ENCODE measurements at places on chromosomes 7 and 10.

DNA sequence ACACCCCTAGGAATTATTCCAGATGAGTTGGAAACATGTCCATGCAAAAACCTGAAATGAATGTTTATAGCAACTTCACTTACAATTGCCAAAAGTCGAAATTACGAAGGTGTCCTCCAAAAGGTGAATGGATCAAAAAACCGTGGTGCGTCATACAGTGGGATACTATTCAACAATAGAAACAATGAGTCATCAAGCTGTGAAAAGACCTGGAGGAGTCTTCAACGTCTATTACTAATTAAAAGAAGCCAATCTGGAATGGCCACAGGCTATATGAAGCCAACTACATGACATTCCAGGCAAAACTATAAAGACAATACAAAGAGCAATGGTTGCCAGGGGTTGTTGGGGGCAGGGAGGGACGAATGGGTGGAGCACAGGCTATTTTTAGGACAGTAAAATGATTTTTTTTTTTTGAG is 12.6 kb upstream of the PPP2R2D start:
- DNase-seq = peak; percentile 39

GRCh38 chr7:155739538-155740143 is 72.6 kb downstream of the SHH start:
- DNase-seq = no peak

- DNase-seq = no peak
These were observed 17.2 kb upstream of the MEOX2 start for GRCh38 chr7:15703732-15704131.

GRCh38 chr10:93671042-93671441 is 31.4 kb downstream of the FRA10AC1 start:
- DNase-seq = no peak

- DNase-seq = peak; percentile 95
These were observed 163.7 kb downstream of the SRPK2 start for GRCh38 chr7:105224884-105225651.

- DNase-seq = no peak
These were observed 203.7 kb downstream of the ARHGAP21 start for GRCh38 chr10:24519950-24520349.

GRCh38 chr7:8363407-8364015 is 69.9 kb upstream of the NXPH1 start:
- DNase-seq = no peak

DNA sequence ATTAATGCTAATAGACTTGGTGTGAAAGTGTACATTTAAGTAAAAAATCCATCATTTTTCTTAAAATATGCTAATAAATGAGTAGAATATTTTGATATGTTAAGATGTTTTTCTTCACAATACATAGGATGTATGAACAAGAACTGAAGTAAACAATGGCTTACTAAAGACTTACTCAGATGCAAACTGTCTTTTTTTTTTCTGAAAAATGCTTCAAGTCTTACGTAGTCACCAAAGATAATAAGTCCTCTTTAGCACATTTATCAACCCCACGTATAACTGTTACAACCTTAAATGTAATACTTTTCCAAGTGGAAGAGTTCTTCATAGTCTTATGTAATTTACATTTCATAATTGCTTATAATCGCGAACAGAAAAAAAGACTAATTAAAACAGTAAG is 54.8 kb downstream of the MDFIC start:
- peak; percentile 41 for DNase-seq

- DNase-seq = peak; percentile 10
These were observed 149.8 kb downstream of the AKR1D1 start for GRCh38 chr7:138226001-138226476.

DNA sequence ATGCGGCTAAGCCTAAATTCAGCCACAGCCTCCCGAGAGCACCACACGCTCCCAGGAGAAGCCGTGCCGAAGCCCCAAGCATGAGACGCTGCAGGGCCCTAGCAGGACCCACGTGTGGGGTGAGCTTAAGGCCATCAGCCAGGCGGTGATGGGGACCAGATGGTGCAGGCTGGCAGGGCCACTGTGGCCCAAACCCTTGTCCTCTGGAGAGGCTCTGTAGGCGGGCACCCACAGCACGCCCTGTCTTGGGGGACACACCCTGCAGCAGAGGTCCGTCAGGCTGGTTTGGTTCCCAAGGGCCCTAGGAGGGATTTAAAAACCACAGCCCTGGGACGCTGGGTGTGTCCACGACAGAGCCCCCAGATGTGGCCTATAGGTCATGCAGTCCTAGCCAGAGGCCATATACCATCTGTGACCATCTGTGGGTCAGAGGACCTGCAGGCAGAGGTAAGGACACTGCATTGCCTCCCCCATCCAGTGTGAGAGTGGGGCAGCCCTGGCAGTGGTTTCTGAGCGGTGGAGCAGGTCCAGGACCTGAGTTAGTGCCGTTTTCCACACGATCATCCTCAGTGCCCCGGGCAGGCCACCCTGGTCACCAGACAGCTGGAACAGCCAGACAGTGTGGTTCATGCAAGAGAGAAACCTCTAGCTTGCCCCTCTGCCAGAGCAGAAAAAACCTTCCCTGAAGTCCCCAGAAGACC is 39.6 kb upstream of the INPP5A start:
- no peak for DNase-seq

GRCh38 chr7:74029991-74030415 is 2.0 kb downstream of the ELN start:
- DNase-seq = no peak

DNA sequence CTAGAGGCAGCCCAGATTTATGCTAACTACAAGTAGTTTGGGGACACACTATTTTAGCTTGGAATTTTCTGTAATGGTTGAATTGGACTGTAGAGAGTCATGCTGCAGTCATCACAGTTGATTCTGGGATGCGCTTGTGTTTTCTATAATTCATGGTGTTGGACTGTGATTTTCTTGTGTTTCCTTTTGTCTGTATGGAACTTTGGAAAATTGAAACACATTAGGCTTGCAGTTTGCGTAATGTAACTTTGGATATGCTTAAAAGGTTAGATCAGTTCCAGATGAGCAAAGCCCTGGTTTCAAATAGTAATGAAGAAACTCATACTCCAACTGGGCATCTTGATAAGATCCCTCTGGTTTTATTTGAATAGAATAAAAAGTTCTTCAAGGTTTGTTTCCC is 502.2 kb downstream of the ARL4A start:
- no peak for DNase-seq

DNA sequence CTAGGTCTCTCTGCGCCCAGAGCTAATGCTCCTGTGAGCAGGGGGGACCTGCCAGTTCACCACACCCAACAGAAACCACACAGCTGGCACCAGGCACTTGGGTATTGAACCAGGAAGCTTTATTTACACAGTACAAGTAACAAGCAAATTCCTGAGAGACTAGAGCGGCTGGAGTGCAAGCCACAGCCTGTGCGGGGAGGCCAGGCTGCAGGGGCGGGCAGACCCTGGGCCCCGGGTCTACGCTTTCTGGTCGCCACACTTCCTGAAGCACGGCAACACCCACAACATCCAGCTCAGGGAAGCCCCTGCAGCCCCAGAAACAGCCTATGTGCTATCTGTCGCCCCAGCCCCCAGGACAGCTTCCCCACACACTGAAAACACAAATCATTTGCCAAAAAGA is 125.0 kb downstream of the FAM53B start:
- peak; percentile 26 for DNase-seq

GRCh38 chr7:116713918-116714317 is 41.9 kb downstream of the MET start:
- peak; percentile 89 for DNase-seq

GRCh38 chr10:14556285-14556956 is 218.3 kb downstream of the FAM107B start:
- peak; percentile 35 for DNase-seq

- DNase-seq = no peak
These were observed 133.9 kb upstream of the FEZF1 start for GRCh38 chr7:122438492-122438891.

DNA sequence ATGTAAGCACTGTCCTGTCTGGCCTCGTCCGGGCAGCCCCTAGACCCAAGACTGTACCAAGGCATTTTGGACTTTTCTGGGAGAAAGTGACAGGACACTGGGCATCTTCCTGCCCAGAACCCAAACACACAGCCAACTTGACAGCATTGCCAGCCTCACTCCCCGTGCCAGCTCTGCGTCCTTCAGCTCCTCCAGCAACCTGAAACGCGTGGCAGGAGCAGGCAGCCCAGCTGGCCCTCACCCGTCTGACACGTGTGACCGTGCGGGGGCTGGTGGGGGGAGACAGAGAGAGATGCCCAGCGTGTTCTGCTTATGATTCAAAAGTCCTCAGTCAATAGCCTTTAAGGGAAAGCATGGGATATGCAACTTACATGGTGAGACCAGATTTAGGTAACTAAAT is 50.3 kb upstream of the SLC29A3 start:
- DNase-seq = no peak

DNA sequence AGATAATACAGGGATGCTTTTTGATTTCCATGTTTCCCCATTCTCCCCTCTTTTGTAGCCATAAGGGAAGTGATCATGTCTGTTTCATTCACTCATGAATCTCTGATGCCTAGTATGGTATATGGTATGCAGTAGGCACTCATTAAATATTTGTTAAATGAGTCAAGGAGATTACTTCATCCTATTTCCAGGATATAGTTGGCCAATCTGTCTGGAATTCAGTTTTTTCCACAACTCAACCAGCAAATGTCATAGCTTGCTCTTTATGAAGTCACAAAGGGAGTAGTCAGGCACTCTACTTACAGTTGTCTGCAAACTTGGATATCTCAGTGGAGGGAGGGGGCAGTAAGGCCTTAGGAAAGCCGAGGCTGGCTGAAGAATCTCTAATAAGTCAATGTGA is 853.6 kb downstream of the LRMDA start:
- DNase-seq = peak; percentile 93

DNA sequence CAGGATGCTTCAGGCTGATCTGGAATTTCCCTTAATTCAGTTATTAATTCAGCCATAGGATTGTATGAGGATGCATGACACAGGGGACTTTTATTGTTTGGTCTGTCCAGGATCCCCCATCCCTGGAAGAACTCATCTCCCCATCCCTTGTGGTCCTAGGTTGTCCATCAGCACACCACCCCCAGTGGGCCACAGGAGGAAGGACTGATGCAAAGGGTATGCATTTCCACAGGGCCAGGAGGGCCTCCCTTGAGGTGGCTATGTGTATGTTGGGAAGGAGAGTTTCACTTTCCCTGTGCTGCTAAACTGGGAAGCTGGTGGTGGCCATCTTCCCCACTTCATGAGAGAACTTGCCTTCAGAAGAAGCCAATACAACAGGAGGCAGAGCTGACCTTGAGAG is 44.6 kb upstream of the GRB10 start:
- DNase-seq = no peak

- DNase-seq = no peak
These were observed 107.3 kb upstream of the TMEM72 start for GRCh38 chr10:44803862-44804261.

GRCh38 chr7:118324790-118325449 is 100.4 kb downstream of the ANKRD7 start:
- no peak for DNase-seq

GRCh38 chr10:53108317-53108934 is 335.8 kb upstream of the MBL2 start:
- no peak for DNase-seq

DNA sequence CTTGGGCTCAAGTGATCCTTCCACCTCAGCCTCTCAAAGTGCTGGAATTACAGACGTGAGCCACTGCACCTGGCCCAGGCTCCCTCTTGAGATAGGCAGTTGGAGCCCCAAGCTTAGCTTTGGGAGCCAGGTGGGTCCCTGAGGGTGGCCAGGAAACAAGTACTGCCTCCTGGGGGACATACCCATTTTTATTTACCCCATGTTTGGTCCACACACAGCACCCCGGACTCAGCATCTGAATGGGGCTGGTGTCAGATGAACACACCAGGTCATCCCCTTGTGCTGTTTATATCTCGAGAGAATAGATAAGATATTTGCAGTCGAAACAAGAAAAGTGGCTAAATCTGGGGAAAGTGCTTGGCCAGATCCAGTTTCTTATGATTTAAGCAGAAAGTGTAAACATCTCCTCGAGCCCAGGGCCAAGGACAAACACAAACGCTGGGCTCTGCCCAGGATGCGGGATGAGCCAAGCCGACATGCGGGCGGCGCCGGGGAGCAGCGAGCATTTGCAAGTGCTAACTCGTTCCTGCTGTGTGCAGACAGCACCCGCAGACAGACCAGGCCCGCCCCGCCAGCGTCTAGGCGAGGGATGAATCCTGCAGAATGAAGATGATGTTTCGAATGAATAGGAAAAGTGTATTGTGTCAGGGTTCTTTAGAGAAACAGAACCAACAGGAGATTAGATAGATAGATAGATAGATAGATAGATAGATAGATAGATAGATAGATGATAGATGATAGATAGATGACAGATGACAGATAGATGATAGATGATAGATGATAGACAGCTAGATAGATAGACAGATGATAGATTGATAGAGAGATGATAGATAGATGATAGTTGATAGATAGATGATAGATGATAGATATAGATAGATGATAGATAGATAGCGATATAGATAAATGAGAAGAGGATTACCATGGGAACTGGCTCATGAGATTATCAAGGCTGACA is 44.4 kb upstream of the OCM2 start:
- DNase-seq = no peak

- no peak for DNase-seq
These were observed 67.1 kb upstream of the DUSP5 start for GRCh38 chr10:110430340-110431273.

DNA sequence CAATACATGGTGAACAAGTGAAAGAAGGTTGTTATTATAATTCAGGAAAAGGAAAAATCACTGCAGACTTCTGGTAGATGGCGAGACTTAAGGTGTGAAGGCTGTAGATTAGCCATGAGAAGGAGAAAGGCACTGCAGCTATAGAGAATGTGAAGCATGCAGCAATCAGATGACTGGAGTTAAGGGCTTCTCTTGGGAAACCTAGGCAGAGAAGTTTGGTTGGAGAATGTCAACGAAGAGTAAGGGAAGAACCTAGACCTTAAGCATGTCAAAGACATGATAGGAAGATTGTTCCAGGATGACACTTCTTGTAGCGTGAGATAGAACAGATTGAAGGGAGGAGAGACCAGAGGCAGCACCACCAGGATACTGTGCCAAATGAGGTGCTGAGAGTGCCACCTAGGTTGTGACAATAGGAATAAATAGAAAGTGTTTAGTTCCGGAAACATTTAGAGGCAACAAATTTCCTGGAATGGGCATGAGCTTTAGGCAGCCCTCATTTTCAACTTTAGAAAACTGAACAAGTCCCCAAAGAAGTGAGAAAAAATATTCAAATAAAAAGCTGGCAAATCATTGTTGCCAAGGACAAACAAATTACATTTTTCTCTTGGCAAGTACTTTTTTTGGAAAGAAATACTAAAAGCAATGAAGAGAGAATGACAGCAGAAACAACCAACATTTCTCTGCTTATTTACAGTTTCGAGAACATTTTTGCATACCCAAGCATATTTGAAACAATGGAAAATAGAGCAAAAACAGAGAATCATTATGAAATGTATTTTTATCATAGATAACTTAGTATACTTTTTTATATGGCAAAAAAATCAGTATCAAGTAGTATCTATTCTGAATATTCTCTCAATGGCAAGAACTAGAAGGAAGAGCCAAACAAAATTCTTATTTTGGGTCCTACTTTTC is 4.9 kb downstream of the LRRC17 start:
- DNase-seq = no peak

- DNase-seq = no peak
These were observed 143.3 kb downstream of the ANK3 start for GRCh38 chr10:60246382-60246781.

Measured in fibroblast of lung (primary cell).